ENCODE measurements at places on chromosomes 7 and 10.

- DNase-seq: no peak
Measured at GRCh38 chr7:153006452-153006851, 246.9 kb downstream of the ACTR3B start.

DNA sequence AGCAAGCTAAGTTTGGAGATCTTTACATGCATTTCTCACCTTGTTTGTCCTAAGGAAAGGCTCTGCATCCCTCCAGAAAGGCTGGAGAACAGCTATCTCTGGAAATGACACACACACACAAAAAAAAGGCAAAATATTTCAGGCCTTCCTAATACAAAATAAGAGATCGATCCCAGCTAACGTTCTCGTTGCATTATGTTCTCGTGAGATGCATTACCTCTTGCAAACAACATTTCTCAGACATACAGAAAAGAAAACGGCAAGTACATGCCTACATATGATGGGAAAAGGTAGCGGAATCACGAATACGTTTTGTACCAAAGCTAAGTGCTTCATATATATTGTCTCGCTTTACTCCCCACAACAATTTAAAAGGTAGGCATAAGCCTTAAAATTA lies 488 bp downstream of the MTERF1 start:
- DNase-seq: no peak

DNA sequence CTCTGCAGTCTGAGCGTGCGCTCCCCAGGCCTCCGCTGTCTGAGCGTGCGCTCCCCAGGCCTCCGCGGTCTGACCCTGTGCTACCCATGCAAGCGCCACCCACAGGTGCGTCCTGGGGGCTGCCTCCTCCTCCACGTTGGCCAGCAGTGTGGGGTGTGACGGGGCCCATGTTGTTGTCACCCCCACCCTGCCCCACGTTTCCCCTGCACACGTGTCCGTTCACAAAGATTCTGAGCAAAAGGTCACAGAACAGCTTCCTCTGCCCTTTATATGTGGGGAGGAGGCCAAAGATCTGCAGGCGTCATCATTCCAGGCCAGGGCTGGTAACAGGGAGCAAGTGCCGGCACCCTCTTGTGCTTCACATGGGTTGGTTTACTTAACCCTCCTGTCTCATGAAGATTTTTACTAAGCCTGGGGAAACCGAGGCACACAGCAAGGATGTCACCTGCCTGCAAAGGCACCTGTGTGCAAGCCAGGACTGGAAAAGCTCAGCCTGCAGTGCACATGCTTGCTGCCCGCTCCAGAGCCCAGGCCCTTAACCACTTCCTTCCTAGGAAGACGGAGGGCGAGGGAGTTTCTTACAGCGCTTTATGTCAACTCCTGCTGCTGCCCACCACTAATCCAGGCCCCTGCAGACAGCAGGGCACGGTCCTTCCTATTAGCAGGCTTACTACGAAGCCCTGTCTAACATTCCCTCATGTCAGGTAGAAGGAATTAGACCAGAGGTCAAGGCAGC lies 4.8 kb downstream of the GPR146 start:
- no peak for DNase-seq

DNA sequence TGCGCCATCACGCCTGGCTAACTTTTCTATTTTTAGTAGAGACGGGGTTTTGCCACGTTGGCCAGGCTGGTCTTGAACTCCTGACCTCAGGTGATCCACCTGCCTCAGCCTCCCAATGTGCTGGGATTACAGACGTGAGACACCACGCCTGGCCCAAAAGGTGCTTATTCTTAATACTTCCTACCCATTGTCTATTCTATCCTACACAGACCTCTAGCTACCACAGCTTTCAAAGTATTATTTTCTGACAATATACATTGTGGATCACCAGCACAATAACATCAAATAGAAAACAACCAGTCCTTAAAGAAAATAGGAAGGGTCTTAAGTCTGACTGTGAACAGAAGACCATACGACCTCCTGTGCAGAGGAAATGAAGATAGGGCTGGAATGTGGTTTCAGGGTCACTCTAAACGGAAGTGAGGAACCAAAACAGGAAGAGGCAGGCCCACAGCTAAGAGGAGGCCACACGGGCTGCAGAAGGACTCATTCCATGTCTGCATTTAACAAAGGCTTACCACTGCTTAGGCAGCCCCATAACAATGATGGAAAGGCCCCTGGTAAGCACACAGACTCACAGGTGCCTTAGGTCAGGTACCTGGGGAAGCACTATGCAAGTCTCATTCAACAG lies 115.2 kb downstream of the ZFAND4 start:
- DNase-seq: no peak

DNA sequence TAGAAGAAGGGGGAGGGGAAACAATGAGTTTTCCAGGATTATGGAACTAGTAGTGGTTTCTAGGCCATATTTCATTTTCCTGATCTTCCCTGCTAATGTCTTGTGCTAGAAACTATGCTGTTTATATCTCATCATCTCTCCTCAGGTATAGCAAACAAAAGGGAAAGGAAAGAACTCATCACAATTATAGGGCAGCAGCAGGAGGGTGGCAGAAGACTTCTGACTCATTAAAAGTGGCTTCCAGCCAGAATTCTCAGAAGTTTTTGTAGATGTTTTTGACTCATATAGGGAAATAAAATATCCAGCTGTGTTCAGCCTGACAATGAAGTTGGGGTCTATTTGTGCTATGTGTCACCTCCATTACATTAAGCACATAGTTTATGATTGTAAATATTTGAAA lies 6.5 kb downstream of the AHR start:
- DNase-seq: no peak

- no peak for DNase-seq
Measured at GRCh38 chr7:116252249-116252648, 41.9 kb downstream of the TES start.

GRCh38 chr7:39587393-39587792 lies 21.2 kb downstream of the YAE1 start:
- DNase-seq: no peak

- DNase-seq: no peak
Measured at GRCh38 chr7:4144811-4145510, 537.1 kb upstream of the FOXK1 start.
